ENCODE measurements at places on chromosomes 7 and 10. TPM values are rescaled to one million over a fixed set of nuclear protein-coding genes. Genes with fewer than 3 reads are reported as not detected.

- no peak for DNase-seq
Measured at GRCh38 chr10:77583527-77583926, 54.1 kb downstream of the KCNMA1 start.

DNA sequence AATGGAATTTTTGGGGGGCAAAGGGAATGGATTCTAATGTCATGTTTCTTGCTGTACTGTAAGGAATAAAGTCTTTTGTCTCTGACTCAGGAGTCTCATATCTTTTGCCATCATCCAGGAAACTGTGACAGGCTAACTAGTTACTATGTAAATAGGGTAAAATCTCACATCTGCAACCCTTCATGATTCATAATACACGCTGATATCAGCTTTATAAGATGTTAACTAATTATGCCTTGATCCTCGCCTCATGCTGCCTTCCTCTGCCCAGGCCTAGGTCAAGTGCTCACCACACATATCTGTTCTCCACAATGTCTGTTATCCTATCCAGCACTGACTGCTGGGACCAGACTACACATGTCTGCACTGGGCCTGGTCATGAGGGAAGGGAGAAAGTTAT is 81.3 kb upstream of the CXCL12 start:
- no peak for DNase-seq

The NME8 gene
- polyA plus RNA-seq, result not detected

DNA sequence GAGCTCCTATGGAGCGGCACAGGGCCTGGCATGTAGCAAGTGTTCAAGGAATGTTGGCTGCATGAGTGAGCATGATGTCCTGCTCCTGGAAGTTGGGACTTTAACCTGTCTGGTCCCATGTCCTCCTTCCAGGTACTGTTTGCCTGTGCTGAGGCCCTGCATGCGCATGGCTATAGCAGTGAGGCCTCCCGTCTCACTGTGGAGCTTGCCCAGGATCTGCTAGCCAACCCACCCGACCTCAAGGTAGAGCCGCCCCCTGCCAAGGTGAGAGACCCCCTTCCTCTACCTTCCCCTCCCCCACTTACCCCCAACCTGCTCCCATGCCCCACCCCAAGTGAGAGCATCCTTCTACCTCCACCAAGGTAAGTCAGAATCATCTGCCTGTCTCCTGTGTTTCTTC is 8.1 kb downstream of the ZSWIM8 start:
- DNase-seq, result no peak

- no peak for DNase-seq
Measured at GRCh38 chr10:111445667-111446066, 368.8 kb downstream of the ADRA2A start.

- peak; percentile 33 for DNase-seq
Measured at GRCh38 chr10:47152861-47153349, 147.1 kb upstream of the GDF10 start.

All from A549 (cell line).